ENCODE measurements at places on chromosomes 3 and 15.

DNA sequence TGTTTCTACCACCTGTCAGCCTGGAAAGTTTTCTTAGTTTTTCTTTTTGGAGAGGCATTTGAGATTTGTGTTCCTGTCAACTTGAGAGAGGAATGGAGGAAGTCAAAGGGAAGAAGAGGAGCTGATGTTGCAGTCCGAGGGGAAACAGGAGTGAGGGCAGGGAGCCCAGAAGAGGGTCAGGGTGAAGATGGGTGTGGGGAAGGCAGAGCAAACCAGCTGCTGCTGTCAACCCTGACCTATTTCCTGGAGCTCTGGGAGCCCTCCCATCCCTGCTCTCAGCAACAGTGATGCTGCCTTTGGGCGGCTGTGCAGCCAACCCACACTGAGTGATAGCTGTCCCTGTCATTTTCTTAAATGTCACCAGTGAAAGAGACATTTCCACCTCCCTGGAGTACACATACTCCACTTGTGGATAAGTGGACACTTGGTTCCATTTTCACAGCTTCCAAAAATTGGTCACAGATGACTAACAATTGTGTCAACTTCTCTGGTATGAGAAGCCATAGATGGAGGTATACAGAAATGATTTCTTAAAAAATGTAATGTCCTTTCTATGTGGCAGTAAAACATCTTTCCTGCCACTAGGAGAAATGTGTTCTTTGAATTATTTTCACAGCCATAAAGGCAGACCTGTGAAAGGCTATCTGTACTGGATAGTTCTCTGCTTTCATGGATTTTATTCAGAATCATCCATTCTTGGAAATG lies 556.3 kb upstream of the TBL1XR1 start:
- no peak overlapping the region for H3K27ac ChIP-seq
- H3K36me3 ChIP-seq: no peaks in the 10 kb centered on the region
- H3K4me1 ChIP-seq: no peaks in the 10 kb centered on the region
- no peak overlapping the region for H3K4me3 ChIP-seq

- peaks cover 5% of the 10 kb centered on the region for H3K4me1 ChIP-seq
- no peak overlapping the region for H3K27ac ChIP-seq
- peak; percentile 68 for DNase-seq
- no peak overlapping the region for H3K4me3 ChIP-seq
These were observed 5.4 kb upstream of the ALDH1A2 start for GRCh38 chr15:58070801-58071418.

GRCh38 chr3:164306042-164306441 lies 772.3 kb downstream of the SI start:
- H3K27me3 ChIP-seq: no peaks in the 10 kb centered on the region
- no peak for DNase-seq
- no peak overlapping the region for H3K27ac ChIP-seq
- no peaks in the 10 kb centered on the region for H3K36me3 ChIP-seq

GRCh38 chr15:25900901-25901300 lies 37.8 kb upstream of the ATP10A start:
- H3K4me1 ChIP-seq: no peaks in the 10 kb centered on the region
- H3K27me3 ChIP-seq: no peaks in the 10 kb centered on the region
- no peaks in the 10 kb centered on the region for H3K36me3 ChIP-seq

DNA sequence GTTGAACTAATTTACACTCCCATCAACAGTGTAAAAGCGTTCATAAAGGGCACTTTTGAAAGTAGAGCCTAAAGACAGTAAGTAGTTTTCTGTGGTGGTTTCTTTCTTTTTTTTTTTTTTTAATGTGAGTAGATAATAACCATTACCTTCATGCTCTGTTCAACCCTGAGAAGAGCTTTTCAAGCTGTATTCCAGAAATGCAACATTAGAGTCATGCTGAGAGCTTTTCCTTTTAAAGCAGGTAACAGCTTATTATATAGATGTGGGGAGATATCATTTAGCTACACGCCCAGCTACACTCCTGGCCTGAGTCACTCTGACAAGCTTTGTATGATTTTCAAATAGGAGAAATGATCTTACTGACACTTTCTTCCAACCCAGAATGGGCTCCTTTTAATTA lies 96.2 kb upstream of the ARHGEF26 start:
- no peak for DNase-seq
- no peak overlapping the region for H3K4me3 ChIP-seq
- no peaks in the 10 kb centered on the region for H3K27me3 ChIP-seq
- no peak overlapping the region for H3K27ac ChIP-seq
- H3K4me1 ChIP-seq: no peaks in the 10 kb centered on the region
